Renal cortical epithelial cell (primary cell): ENCODE measurements at places on chromosomes 3 and 15. TPM values are rescaled to one million over a fixed set of nuclear protein-coding genes. Genes with fewer than 3 reads are reported as not detected.
A peak's percentile ranks its signal among the peaks of the same experiment; 100 is the strongest.

DNA sequence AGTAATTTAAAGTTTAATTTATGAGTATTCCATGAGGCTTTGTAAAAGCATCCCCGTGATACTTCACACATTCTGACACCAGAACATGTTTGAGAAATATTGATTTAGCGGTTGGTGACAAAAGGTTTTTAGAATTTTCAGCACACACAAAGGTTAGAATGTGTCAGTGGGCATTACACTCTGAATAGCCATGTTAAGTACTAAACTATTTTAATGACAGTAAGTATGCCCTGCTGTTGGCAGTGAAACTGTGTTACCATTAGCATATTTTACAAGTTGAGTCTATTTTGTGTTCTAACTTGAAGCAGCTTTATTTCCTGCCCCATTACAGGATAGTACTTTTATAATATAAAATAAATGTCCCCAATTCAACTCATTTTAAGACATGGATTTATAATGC lies 66.5 kb downstream of the ADAMTSL3 start:
- peak; percentile 70 for DNase-seq

DNA sequence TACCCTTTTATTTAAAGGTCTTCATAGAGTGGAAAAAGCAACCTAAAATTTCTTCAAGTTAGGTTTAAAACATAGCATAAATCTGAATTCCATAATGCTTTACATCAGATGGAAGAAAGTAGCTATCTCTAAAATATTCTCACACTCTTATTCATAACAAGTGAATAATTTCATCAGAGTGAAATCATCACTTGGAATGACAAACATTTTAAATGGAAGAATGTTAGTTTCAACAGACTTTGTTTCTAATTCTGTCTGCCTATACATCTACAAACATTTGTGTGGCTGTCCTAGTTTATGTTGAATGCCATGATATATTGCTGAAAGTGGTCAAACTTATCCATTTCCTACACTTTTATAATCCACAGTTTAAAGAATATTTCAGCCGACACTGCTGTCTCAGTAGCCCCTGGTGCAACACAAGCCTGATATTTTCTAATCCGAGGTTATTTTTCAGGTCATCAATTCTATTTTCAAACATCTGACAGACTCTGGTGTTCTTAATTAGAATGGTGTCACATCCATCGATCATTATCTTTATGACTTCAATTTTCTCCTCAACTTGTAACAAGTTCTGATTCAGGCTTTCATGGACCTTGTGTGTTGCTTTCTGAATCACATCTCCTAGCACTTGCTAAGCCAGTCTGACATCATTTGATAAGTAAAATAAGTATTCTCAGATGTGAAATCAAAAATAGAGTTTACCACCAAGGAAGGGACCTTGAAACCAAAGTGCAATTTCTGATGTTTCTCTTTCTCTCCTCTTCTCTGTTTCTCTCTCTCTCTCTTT lies 17.1 kb upstream of the CNTN3 start:
- DNase-seq: no peak

NAA50 gene
- 139 and 217 TPM in 2 replicates for total RNA-seq

GPR160 gene
- total RNA-seq: 28.6 and 50.5 TPM in 2 replicates

CHRD gene
- 3.0 and 23.9 TPM in 2 replicates for total RNA-seq

NR2E3 gene
- total RNA-seq: 0.45 TPM in 1 of 2 replicates, not detected in the other

DNA sequence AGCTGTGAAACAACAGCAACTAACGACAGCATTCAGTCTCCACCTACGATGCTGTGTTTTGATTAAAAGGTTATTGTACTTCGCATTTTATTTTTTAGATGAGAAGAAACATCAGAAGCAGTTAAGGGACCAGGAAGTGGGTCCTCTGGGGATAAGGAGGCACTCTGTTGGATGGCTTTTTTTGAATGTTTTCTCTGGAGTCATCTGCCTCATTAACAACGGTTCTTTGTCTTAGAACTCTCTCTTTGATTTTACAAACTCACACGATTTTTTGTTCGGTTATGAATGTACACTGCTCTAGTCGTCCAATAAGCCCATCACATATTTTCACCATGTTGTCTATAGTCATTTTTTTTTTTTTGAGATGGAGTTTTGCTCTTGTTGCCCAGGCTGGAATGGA lies 36.0 kb upstream of the ARPIN start:
- DNase-seq: no peak

DNA sequence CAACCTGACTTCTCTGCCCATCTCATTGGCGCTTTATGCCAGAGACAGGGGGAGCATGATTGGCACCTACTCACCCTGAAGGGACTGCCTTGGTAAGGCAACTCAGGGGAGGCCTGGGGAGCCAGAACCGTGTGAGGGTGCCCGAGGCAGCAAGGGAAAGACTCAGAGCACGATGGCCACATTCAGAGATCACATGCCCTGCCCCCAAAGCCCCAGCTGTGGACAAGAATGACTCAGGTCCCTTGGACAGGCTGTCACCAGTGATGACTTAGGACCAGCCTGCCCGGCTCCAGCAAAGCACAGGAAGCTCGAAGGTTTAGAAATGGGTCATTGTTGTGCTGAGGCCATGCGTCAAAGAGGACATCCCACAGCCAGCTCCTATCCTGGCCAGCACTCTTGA lies 49.1 kb upstream of the LIMD1 start:
- no peak for DNase-seq

DNA sequence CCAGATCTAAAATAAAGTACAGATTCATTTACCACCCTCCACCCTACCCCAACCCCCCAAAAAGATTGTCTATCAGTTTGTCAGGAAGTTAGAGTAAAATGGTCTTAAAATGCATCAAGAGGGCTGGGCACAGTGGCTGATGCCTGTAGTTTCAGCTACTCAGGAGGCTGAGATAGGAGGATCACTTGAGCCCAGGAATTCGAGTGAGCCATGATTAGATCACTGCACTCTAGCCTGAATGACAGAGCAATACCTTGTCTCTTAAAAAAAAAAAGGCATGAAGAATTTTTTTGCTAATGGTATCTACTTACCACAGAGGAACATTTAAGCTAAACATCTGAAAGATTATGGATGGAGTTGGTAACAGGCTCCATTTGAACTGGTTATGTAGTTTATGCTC lies 71.0 kb downstream of the RBM6 start:
- DNase-seq: no peak

DNA sequence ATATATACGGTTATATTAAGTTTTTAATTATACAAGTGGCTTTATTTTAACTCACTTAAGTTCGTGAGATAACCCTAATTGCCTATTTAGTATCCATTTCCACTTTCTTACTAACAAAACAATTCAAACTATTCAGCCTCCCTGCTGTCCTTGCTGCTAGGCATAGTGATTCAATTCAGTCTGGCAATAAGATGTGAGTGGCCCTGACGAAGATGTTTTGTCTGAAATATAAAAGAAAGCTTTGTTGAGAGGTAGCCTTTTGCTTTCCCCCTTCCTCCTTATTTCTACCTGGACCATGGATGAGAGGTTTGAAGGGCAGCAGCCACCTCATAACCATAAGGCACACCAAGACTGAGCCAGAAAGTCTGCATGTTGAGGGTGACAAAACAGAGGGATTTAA lies 89.3 kb upstream of the TRIM42 start:
- no peak for DNase-seq

- DNase-seq: no peak
Measured at GRCh38 chr15:78207110-78207458, 27.3 kb downstream of the ACSBG1 start.

ADGRG7 gene
- total RNA-seq: 0.05 and 0.35 TPM in 2 replicates

GPR87 gene
- 10.0 and 37.5 TPM in 2 replicates for total RNA-seq

GRCh38 chr3:29757054-29757777 lies 476.3 kb downstream of the RBMS3 start:
- DNase-seq: peak; percentile 65

DNA sequence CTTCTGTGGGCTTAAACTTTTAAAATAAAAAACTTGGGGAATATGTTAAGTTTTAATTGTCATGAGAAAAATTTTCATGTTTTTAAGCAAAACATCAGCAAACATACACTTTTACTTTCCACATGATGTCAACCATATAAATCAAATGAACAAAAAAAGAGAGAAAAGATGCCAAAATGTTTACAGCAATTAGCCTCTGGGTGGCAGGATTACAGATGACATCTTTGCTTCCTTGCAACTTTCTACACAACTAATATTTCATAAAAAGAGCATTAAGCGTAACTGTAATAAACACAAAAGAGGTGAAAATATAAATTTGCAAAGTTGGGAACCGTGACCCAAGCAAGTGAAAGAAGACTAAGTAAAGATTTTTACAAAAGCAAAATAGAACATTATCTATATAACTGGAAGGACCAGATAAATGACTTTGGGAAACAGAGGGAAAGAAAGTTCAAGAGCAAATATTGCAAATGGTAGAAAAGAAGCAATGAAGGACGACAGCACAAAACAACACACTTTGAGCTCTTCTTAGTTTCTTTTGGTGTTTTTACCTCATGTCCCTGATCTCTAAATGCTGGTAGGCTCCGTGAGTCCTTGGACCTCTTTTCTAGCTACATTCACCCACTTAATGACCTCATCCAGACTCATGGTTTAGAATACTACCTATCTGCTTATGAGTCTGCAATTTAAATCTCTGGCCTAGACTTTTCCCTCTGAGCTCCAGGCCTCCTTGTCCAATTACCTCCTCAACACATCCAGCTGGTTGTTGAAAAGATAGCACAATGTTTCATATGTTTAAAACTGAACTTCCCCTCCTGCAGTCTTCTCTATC lies 9.4 kb downstream of the TP53BP1 start:
- no peak for DNase-seq

GRAMD1C gene
- total RNA-seq: 3.0 and 11.8 TPM in 2 replicates

PTH1R gene
- 16.3 and 106 TPM in 2 replicates for total RNA-seq

DNA sequence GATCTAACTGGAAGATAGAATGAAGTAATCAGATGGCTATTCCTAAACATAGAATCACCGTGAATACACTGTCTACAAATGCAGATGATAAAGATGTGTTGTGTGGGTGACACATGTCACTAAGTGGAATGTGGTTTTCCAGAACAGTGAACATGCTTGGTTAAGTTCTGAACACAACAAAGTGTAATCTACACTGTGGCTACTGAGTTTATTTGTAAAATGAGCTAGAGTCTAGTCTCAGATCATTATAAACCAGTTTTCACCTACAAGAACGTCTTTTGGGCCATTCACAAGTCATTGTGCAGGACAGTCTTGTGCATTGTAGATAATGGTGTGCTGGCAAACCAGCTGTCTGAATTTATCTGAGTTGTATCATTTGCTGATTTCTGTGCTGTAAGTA lies 35.3 kb downstream of the OXNAD1 start:
- DNase-seq: peak; percentile 63

- no peak for DNase-seq
Measured at GRCh38 chr3:120597445-120598049, 1.4 kb downstream of the NDUFB4 start.

OSBPL10 gene
- total RNA-seq: 17.0 and 78.3 TPM in 2 replicates

DNA sequence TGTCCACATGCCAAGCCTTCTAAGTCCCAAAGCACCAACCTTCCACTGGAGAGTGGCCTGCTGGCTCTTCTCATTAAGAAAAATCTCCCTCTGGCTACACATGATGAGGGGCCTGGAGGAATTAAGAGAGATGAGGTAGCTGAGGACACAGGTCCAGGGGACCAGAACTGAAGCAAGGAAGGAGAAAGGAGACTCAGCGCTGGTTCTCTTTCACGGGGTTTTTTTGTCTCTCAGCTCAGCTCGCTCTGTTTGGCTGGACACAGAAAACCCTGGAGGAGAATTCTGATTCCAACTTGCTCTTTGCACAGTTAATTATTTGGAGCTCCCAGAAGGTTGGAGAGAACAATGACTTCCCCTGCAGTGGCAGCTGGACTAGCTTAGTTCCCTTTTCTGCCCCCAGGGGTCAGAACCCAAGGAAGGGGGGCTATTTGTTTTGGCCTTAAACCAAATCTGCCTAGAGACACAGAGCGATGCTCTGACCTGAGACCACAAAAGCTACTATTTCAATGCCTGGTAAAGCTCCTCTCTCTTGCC lies 507.6 kb downstream of the FHIT start:
- DNase-seq: peak; percentile 84

XCR1 gene
- not detected in 2 replicates for total RNA-seq

DNA sequence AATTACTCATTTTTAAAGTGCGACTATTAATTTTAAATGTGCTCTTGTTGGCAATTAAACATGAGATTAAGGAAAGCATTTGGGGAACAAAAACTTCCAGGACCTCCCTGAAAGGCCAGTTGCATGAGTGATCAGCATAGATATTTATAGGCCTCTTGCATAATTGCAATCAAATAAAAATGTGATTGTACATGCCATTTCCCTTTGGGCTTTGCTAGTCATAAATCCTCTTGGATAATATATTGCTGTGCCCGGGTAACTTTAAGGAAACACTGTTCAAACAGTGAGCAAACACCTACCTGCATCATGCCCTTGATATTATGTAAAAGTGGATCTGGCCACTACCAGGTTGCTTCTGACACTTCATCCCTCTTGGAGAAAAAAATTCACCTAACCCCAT lies 239.1 kb downstream of the MCTP2 start:
- DNase-seq: peak; percentile 18

DNA sequence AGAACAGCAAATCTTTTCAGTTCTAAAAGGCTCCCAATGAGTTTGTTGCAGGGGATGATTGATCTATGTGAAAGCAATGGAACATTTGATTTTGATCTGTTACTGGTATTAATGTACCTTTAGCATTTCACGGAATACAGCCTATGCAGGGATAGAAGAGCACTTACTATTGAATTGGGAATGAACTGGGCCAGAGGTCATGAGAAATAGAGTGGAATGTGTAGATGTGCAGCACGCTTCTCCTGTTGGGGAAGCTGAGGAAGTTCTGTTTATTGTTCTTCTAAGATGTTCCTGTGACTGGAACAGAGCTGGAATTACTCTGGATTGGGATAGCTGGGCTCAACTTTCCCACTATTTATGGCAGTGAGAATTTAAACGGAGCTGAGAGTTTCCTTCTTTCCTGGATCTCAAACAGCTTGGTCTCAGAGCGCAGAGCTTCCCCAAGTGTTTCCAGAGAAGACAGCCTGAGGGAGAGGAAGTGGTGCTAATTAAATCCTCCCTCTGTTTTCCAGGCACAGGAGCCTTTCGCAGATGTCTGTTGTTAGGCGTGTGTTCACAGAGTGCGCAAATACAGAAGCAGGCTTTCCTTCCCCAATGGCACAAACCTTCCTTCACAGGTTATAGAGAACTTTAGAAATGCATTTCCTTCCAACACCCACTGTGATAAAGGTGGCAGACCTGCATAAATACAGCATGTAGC lies 32.5 kb downstream of the TPRG1 start:
- DNase-seq: no peak

C3orf22 gene
- total RNA-seq: not detected in 2 replicates

DNA sequence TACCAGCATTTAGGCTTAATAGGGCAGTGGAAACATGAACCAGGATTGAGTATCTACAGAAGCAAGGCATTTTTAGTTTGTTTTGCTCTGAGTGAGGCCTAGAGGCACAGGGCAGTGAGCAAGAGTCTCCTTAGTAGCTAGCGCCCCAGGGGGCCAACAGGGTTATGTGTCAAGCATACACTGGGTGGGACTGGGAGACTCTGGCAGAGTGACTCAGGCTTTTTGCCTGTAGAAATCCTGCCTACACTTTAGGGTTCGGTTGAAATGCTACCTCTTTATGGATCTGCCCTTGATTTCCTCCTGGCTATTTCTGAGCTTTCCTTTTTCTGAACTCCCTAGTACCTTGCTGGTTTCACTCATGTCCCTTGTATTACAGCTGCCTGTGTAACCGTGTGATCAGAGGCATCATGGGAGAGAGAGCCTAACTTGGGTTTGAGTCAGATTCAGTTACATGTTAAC lies 72.2 kb downstream of the TOP2B start:
- peak; percentile 89 for DNase-seq

GRCh38 chr3:183131735-183132134 lies 30.8 kb downstream of the LAMP3 start:
- no peak for DNase-seq

- DNase-seq: no peak
Measured at GRCh38 chr15:47367726-47368390, 349.4 kb upstream of the SEMA6D start.

GRCh38 chr15:89088605-89089315 lies 504 bp downstream of the ABHD2 start:
- no peak for DNase-seq

GRCh38 chr3:69665026-69665737 lies 74.1 kb upstream of the MITF start:
- peak; percentile 96 for DNase-seq
